ENCODE measurements at places on chromosomes 16 and 17.

GRCh38 chr17:29930409-29931010 is 482 bp upstream of the SSH2 start:
- DNase-seq = no peak

- no peak for DNase-seq
Observed at GRCh38 chr16:76882105-76882504, 308.9 kb upstream of the MON1B start.

DNA sequence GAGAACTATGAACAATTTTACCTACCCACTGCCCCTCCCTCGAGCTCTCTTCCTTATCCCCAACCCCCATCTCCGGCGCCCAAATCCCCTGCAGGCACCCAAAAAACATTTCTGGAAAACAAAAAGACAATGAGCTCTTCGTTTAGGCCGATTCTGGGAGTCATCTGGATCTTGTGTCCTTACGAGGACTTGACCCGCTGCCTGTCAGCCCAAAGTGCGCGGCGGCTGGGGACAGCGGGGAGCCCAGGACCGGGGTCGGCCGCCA is 524 bp downstream of the STRADA start:
- no peak for DNase-seq

DNA sequence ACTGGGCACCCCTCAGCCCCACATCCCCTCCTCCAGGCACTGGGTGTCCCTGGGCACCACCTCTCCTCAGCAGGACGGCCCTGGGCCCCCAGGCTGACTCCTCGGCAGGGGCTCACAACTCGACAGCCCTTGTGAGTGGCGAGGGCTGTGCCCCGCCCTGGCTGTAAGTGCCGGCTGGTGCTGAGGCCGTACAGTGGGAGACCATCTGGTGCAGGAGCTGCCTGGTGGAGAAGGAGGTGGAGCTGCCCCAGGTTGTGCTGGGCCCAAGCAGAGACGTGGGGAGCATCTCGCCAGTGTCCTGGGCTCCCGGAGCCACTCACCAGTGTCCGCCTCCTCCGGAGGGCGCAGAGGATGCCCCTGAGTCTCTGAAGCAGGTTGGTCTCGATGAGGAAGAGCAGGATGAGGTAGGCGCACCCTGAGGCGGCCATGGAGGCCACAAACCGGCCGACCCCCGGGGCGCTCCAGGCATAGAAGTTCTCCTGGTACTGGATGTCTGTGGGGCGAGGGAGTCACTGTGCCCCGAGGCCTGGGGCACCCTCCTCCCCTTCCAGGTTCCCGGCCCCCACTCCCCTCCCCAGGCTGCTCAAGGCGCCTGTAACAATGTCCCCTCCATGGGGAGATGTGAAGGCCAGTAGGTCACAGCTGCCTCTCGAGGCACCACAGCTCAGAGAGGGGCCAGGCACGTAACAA is 15.1 kb upstream of the RNPS1 start:
- DNase-seq = no peak

DNA sequence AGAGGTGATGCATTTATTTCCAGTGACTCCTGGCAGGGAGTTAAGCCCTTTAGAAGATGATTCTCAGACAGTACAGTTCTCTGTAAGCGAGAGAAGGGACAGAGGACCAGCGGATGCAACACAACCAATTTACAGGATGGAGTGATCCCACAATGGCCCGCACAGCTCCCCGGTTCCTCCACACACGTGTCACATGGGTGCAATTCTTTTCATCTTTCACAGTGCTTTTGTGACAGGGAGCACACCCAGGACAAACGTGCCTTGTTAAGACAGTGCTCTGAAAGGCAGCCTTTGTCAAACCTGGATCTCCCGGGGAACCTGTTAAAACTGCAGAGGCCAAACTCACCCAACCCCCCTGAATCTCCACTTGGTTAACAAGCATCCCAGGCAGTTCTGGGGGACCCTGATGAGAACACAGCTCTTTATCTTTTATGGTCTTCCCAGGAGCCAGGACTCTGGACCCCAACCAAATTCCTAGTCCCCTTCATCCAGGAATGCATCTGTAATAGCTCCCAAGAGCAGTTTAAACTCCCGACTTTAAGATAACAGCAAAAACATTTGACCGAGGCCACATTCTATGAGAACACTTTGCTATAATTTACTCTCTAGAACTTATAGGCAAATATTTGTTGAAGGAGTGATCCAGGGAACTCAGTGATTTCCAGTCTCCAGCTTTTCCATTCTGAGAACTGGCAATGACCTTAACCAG is 134.9 kb upstream of the CDH5 start:
- DNase-seq = no peak

DNA sequence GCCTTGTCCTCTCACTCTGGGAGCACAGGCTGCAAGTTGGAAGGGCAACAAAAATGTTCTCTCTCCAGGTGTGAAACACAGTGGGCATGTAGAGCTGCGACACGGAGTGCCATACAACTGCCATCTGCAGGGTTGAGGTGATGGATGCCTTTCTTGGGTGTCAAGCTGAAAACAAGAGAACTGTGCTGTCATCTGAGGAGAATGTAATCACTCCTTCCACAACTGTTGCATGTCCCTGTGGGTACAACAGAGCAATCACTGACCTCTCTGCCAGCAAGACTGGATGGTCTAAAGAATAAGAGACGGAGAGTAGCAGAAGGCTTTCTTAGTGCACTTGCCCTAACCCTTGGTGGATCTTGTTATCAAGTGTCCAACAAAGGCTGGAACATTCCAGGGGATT is 29.2 kb downstream of the SLFN11 start:
- no peak for DNase-seq

Data from fibroblast of skin of right quadriceps (primary cell).